ENCODE measurements at places on chromosomes 16 and 17.
A peak's percentile ranks its signal among the peaks of the same experiment; 100 is the strongest.

DNA sequence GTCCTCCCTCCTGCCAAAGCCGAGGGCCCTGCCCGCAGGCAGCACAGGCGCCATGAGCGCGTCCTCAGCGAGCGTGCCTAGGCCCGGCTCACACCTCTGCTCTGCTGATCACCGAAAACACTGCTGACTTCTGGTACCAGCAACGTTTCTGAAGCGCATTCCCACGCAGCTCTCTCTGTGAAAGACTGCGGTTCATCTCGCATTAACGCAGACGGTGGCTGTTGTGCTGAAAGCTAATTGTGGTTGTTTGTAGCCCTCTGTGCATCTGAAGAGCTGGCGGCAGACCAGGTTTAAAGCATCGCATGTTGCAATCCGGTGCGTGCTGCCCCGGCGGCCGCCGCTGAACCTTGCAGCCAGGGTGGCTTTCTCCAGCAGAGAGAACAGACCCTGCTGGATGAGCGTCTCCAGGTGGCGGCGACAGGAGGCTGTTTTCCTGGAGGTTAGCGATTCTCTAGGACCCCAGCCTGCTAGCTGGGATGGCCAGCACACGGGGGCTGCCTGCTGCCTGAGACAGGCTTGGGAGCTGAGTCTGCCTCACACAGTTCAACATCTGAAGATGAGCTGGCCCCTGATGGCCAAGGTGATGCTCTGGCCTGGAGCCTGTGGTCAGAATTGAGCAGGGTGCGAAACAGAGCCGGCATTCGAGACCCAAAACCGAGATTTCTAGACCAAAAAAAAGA is 49.8 kb upstream of the CHMP6 start:
- peak; percentile 62 for DNase-seq

DNA sequence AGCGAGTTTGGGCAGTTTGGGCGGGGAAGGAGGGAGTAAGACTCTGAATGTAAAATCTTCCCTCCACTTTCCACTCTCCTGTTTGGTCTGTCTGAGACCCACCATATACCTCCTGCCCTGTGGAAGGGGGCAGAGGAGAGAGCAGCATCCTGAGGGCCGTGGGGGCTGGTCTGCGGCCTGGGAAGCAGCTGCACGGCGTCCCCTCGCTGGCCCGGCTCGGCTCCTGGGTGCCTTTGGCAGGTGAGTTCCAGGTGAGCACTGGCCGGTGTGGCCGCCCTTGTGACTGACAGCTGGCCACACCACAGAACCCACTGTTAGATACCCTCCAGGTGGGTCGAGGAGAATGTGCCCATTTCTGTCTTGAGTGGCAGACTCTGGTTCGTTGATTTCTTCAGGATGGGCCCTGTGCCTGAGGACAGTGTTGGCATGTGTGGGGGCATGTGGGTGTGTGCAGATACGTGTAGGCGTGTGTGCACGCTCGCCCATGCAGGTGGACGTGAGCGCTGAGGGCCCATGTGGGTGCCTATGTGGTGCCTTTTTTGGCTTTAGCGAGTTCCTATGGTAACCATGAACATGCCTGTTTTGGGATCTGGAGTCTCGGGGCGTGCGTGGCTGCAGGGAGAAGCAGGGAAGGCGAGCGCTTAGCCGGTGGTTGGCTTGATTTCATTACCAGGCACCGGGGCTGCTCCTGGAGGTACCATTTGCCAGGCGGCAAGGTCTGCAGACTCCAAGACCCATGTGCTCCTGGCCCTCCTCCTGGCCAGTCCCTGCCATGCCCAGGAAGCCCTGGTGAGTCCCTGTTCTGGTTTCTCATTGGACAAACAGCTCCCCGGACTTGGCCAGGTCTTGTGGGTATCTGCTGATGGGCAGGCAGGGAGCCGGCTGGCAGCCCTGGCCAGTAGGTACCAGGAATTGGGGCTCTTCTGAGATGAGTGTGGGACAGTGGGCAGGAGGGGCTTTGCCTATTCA is 12.4 kb downstream of the RAP1GAP2 start:
- peak; percentile 56 for DNase-seq

DNA sequence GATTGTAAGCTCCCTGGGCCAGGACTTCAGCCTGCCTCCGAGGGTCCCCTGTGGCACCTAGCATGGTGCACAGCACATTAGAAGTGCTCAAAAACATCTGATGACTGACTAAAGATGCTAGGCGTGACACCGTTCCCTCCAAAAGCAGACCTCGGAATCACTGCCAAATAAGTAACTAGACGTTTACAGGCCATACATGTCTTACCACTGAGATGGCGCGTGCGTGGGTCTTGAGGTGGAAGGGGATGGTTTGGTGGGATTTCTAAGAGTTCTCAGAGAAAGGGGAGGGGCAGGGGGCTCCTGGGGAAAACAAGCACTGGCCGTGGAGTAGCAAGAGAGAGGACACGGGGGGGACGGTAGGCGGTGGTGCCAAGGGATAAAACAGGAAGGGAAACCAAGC is 12.4 kb downstream of the MPO start:
- DNase-seq: no peak

- DNase-seq: peak; percentile 61
Observed at GRCh38 chr17:50181591-50182560, 16.1 kb downstream of the SGCA start.

DNA sequence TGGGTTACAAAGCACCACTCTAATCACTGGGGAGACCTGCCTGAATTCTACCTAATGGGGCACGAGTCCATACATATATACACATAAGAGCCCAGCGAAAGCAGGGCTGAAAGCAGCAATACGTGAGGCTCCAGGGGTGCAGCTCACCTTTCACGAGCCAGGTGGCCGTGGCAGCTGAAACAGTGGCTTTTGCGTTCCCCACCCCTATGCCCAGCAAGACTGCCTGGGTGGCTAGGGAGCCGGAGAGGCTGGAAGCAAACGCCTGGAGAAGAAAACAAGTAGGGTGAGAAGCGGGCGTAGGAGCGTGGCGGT is 618 bp downstream of the RUSF1 start:
- no peak for DNase-seq

All from left lung (tissue), 14 donors.